ENCODE measurements at places on chromosomes 12 and 14. TPM values are rescaled to one million over a fixed set of nuclear protein-coding genes. Genes with fewer than 3 reads are reported as not detected.
A peak's percentile ranks its signal among the peaks of the same experiment; 100 is the strongest.

DNA sequence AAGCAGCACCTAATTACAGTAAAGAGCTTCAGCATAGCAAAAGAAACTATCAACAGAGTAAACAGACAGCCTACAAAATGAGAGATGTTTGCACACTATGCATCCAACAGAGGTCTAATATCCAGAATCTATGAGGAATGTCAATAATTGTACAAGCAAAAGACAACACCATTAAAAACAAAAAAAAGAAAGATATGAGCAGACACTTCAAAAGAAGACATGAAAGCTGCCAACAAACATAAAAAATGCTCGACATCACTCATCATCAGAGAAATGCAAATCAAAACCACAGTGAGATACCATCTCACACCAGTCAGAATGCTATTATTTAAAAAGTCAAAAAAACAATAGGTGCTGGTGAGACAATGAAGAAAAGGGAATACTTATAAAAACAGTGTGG, 273.1 kb downstream of the TMTC2 start:
- H3K27ac ChIP-seq, result no peak overlapping the region
- no peaks in the 10 kb centered on the region for H3K27me3 ChIP-seq
- H3K4me1 ChIP-seq, result no peaks in the 10 kb centered on the region
- no peak for DNase-seq
- no peaks in the 10 kb centered on the region for H3K36me3 ChIP-seq

TAS2R19 gene
- polyA plus RNA-seq, result 0.49 TPM

PTPRQ gene
- polyA plus RNA-seq, result 1.2 TPM

DNA sequence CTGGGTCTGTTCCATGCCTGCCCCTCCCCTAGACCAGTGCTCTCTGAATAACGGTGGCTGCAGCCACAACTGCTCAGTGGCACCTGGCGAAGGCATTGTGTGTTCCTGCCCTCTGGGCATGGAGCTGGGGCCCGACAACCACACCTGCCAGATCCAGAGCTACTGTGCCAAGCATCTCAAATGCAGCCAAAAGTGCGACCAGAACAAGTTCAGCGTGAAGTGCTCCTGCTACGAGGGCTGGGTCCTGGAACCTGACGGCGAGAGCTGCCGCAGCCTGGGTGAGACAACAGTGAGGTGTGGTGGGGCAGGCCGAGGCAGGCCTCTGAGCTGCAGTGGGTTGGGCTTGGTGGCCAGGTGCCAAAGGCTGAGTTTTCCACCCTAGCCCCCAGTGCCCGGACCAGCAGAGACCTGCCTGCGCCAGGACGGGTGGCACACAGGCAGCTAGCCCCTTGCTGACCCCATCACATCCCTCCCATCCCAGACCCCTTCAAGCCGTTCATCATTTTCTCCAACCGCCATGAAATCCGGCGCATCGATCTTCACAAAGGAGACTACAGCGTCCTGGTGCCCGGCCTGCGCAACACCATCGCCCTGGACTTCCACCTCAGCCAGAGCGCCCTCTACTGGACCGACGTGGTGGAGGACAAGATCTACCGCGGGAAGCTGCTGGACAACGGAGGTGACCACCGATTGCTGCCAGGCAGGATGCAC, 28.2 kb upstream of the LRP1-AS start:
- no peak overlapping the region for H3K4me3 ChIP-seq
- no peaks in the 10 kb centered on the region for H3K27me3 ChIP-seq
- no peak overlapping the region for H3K27ac ChIP-seq
- DNase-seq, result peak; percentile 79
- H3K36me3 ChIP-seq, result peaks cover 71% of the 10 kb centered on the region

GRCh38 chr12:132190012-132190755, 45.9 kb downstream of the NOC4L start:
- no peaks in the 10 kb centered on the region for H3K4me1 ChIP-seq
- no peaks in the 10 kb centered on the region for H3K36me3 ChIP-seq
- peak overlapping the region; percentile 52 for H3K4me3 ChIP-seq
- no peak overlapping the region for H3K27ac ChIP-seq
- no peaks in the 10 kb centered on the region for H3K27me3 ChIP-seq
- no peak for DNase-seq

TEX22 gene
- polyA plus RNA-seq, result 0.05 TPM
